ENCODE measurements at places on chromosomes 7 and 10.
A peak's percentile ranks its signal among the peaks of the same experiment; 100 is the strongest.

DNA sequence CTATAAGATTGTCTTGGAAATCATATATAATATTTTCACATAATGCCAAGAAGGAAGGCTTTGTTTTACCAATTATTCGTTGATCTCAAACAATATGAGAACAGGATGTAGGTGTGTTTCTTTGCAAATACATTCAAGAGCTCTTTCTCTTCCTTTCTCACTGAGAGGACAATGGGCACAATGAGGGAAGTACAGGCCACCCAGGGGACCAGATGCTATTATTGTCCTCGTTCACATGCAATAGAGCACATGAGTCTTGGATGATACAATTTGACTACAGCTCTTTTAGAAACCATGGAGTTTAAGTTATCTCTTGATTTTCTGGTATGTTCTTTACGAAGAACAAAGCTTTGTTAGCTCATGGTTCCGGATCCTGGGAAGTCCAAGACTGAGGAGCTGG, 323.7 kb upstream of the KLF6 start:
- DNase-seq, result no peak

DNA sequence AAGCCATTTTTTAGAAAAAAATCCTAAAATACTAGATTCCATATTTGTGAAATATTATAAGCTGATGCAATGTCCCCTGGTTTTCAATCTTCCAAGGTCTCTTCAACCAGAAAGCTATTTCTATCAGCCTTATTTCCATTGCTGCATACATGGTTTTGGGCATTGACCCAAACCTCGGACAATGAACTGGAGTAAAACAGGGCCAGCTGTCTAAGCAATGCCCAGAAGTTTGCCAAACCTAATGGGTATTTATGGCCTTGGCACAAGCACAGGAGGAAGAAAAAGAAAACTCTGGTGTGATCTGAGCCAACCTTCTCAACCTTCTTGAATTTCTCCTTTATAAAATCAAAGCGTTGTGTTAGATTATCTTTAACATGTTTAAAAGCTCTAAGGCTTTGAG, 402.3 kb downstream of the DNAJB9 start:
- no peak for DNase-seq

DNA sequence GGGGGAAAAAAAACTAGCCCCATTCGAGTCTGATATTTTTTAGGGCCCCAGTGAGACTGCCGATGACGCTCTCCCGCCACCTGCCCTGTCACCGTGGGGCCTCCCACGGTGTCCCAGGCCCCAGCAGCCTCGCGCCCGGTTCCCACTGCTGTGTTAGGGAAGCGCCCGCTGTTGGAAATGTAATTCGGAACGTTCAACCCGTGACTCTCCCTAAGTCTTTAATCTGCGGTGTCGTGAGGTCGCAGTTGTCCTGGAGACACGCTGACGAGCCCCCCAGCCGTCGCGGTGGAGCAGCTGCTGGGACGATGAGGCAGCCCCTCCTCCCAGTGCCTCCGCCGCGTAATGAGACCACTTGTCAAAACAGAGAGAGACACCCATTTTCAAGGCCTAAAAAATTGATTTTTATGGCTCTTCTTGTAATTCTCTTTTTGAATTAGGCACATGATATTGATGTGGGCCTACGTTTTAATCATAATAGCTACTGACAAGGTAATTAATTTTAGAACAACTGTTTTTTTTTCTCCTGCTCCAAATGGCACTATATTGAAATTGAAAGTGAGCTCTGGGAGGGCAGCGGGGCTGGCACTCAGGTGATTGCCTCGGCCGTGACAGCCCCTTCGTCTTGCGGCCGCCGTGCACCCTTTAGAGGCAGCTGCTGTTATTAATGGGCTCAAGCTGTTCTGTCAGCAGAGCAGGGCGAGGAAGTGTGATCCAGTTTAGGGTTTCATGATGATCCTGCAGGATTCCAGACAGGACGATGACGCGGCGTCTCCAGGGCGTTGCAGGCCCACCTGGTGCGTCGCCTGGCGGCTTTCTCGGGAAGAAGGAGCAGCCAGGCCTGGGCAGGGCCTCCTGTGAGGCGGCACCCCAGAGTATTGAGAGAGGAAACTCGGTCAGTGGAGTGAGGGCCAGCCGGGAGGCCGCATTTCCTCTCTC, 63.3 kb downstream of the NKX6-2 start:
- peak; percentile 35 for DNase-seq

- DNase-seq, result no peak
These were observed 27.4 kb upstream of the NFKB2 start for GRCh38 chr10:102368077-102368476.

- DNase-seq, result no peak
These were observed 337.6 kb downstream of the CCSER2 start for GRCh38 chr10:84665883-84666463.

- DNase-seq, result no peak
These were observed 1038.3 kb downstream of the LRMDA start for GRCh38 chr10:76469675-76470074.

DNA sequence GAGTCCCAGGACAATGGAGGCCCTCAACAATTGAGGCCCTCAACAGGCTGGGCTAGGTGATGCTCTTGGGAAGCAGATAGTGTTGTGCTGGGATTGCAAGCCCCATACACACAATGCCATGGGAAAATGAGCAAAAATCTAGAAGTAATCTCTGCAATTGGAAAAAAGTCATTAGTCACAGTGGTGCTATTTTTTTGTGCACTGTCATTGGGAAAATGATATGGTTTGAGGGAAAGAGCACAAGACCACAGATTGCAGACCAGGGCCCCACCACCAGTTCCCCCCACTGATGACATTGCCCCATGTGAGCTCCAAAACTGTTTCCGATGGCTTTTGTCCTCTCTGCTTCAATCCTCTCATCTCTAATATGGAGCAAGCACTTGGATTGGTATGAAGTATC, 1.9 kb downstream of the KCTD7 start:
- DNase-seq, result no peak

- no peak for DNase-seq
These were observed 32.5 kb downstream of the ZNF775 start for GRCh38 chr7:150411606-150412005.

DNA sequence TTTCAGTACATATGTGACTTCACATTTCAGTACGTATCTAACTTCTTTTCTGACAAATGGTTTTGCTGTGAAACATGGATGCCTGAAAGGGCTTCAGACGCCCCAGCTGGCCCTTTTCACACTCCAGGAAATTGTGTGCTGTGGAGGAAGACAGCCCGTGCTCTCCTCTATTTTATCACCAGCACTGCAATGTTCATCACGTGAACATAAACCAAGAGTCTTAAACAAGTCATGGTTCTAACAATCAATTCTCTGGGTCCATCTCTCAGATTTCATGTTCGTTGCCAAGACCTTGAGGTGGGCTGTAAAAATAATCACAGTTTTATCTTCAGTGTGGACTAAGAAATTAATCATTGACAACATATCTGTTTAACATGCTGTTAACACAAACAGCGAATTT, 141.2 kb downstream of the WDR37 start:
- DNase-seq, result no peak

DNA sequence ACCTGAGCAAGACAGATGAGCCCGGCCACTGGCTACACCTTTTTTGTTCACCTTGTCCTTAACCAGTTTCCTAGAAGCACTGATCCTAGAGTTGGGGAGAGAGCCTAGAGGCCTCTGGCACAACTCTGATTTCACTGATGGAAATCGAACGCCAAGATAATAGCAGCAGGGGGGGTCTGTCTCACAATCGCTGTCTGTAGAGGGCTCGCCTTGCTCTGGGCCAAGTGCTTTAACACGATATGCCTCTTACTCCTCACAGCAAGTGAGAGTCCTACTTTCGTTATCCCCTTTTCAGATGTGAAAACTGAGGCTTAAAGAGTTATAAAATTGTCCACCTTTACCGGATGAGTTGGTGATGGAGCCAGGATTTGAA, 472 bp downstream of the RASSF4 start:
- DNase-seq, result no peak

- DNase-seq, result no peak
These were observed 599.2 kb upstream of the MGMT start for GRCh38 chr10:128867819-128868218.

DNA sequence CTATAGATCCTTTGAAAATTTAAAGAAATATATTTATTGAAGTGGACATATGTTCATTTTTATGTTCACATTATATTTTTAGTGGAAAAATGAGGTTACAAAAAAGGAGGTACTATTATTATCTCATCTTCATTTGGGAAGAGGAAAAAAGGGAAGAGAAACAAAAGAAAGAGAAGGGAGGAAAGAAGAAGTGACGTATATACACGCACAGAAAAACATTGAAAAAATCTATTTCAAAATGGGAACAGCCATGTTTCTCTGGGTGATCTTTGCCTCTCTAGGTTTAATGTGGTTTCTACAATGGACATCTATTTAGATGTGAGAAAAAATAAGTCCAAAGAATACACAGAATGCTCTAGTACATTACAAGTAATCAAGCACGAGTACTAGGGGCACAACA, 14.8 kb downstream of the ANK3 start:
- DNase-seq, result no peak

- no peak for DNase-seq
These were observed 27.3 kb upstream of the MRC1 start for GRCh38 chr10:17781856-17782255.
